ENCODE measurements at places on chromosomes 4 and X.

DNA sequence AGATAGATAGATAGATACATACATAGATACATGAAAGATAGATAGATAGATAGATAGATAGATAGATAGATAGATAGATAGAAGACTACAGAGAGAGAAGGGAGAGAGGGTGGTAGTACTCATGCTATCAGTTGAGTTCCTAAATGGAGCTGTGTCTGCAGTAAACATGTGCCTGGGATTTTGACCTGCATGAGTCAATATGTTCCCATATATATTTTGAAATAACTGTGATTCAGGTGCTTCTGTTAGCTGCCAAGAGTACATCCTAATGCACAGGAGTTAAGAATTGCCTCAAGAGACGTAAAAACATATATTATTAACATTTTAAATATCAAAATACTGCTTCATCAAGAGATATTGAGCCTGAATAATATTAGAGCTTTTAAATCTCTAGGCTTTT is 379.4 kb downstream of the GRXCR1 start:
- no peak for DNase-seq

DNA sequence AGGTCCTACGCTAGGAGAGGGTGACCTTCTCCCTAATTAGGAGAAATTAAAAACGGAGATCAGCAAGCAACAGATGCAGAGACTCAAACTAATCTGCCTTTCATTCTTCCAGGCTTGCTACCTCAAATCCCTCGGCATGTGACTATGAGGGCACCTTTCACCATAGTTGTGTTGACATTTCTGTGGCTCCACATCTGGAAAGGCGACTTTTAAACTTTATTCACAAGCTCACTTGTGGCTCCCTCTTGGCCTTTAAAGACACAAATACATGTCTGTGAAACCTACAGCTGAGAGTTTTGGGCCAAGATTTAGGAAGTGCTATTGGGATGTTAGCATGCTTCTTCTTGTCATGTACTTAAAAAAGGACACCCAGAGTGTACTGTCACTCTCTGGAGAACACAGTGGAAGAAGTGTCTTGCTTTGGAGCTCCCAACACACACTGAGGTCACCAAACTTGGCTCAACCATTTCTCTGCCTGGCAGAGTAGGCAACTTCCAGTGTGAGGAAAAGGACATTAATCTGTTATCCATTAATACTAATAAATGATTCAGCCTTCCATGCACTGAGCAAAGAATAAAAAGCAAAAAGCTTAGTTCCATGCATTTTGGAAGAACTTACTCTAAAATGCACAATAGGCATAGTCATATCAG is 60.1 kb downstream of the LDB2 start:
- DNase-seq: no peak

DNA sequence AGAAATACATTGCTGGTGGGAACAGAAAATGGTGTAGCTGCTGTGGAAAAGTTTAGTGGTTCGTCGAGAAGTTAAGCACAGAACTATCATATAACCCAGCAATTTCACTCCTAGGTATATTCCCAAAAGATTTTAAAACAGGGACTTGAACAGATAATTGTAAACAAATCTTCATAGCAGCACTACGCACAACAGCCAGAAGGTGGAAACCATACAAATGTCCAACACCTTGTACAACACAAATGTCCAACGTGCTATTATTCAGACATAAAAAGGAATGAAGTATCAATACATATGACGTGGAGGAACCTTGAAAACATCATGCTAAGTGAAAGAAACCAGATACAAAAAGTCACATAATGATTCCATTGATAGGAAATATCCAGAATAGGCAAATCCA is 37.9 kb downstream of the CUL4B start:
- DNase-seq: no peak

DNA sequence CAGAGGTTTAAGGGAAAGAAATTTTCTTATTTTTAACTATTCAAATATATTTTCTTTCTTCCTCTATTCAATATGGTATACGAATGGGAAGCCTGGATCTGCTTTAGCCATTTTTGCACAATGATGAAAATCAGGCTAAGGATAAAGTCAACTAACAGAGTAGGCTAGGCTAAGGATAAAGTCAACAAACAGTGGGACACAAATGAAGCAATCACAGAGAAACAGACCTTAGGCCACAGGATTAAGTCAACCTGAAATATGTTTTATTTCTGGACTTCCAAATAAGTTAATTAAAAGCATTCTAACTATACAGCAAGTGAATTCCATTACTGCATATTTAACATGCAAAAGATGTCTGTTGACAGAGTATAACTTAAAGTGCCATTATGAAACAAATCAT is 17.0 kb downstream of the DYNLT3 start:
- DNase-seq: no peak

DNA sequence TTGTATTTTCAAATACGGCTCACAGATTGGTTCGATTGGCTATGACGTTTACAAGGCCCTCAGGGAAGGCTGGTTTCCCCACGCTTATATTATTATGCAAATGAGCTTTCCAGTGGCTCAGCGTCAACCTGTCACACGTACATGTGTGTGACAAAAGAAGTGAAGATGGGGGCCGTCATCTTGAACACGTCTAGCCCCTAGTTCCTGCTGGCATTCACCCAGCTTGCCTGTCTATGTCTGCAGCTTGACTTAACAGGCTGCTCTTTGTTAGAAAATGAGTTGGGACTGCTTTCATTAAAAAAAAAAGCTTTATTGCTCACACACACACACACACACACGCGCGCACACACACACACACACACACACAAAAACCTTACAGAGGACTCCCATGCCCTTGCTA is 283.6 kb upstream of the CTSO start:
- no peak for DNase-seq

GRCh38 chr4:109022961-109023360 is 260.1 kb upstream of the ETNPPL start:
- DNase-seq: no peak

DNA sequence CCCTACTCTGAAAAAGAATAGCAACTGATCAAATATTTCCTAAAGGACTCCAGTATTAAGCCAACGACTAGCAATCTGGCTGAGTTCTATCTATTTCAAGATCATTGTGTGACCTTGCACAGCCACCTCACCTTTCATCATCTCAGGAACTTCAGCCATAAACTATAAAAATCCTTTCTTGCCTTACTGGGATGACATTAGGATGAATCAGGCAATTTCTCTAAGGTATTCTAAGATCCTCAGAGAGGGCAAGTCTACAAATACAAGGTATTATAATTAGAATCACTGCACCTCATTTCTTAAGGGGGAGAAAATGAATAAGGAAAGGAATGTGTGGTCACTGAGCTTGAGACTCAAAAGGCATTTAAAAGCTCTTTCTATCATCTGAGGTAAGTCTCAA is 152.6 kb downstream of the GRIA3 start:
- DNase-seq: no peak

DNA sequence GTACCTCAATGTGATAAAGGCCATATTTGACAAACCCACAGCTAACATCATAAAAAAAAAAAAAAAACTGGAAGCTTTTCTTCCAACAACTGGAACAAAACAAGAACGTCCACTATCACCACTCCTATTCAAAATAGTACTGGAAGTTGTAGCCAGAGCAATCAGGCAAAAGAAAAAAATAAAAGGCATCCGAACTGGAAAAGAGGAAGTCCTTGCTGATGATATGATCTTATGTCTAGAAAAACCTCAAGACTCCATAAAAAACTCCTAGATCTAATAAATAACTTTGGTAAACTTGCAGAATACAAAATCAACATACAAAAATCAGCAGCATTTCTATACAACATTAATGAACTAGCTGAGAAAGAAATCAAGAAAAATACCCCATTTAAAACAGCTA is 134.3 kb downstream of the TEX11 start:
- DNase-seq: no peak

GRCh38 chrX:106611317-106611678 is 480 bp upstream of the RADX start:
- DNase-seq: peak; percentile 33

GRCh38 chr4:128600996-128601871 is 208.3 kb upstream of the JADE1 start:
- DNase-seq: no peak

GRCh38 chrX:108304210-108304609 is 134.0 kb downstream of the COL4A6 start:
- DNase-seq: peak; percentile 37

DNA sequence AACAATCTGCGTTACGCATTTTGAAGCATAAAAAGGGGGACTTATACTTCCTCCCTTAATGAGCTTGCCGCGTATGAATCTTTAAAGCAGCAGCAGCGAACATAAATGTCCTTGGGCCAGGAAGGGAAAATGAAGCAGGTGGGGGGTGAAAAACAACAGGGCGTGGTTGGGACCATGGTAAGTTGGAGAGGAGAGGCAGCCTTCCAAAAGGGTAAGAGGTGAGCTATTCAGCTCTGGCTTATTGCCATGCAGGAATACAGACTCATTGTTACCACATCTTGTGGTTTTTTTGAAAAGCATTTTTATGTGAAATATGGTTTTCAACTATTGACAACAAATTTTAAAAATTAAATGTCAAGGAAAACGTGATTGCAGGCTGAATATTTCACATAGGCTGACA is 710.7 kb upstream of the FAM241A start:
- no peak for DNase-seq

GRCh38 chr4:5470318-5471198 is 237.8 kb downstream of the EVC2 start:
- no peak for DNase-seq

DNA sequence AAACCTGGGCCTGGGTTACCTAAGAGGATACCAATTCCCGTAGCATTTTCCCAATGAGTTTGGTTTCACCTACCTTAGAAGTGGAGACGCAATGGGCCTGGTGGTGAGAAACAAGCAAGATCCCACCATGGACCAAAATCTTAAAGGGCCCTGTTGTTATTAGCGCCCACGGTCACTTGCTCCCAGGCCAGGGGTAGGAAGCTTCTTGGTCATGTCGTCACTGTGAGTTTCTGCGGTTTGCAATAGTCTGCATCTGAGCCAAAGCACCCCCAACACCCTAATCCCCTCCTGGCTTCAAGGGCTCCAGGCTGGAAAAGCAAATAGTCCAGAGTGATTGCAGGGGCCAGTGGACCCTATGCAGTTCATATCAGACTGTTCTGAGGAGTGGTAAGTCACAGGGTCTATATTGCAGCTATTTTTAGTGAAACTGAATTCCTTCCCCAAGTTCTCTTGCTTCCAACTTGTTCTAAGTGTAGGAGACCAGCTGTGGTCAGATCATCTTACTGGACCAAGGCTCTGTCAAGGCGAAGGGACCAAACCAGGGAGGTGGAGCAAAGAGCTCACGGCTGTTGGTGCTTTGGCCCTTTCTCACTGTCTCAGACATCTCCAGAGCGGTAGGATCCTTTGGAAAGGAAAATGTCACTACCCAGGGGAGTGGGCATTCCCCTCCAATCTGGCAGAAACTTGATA is 307.9 kb upstream of the F9 start:
- DNase-seq: no peak

GRCh38 chr4:139920486-139921002 is 233.4 kb downstream of the MAML3 start:
- no peak for DNase-seq
